ENCODE measurements at places on chromosomes 2 and 18.

DNA sequence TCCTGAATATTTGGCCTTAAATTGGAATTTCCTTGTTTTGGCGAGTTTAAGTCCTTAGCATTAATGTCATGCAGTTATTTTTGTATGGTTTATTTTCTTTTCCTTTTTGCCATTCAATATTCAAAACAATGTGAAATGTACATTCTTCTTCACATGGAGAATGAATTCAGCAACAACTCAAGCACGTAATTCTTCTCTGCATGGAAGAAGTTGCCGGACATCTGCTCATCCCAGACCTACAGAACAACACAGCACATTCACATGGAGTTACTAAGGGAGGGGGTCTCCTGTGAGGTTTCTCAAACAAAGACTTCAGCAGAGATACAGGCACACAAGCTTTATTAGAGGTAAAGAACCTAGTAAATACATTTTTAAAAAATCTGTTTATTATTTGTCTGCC lies 236.8 kb downstream of the SATB2 start:
- no peak for DNase-seq

GRCh38 chr2:53334610-53335009 lies 433.0 kb upstream of the CHAC2 start:
- DNase-seq = no peak

DNA sequence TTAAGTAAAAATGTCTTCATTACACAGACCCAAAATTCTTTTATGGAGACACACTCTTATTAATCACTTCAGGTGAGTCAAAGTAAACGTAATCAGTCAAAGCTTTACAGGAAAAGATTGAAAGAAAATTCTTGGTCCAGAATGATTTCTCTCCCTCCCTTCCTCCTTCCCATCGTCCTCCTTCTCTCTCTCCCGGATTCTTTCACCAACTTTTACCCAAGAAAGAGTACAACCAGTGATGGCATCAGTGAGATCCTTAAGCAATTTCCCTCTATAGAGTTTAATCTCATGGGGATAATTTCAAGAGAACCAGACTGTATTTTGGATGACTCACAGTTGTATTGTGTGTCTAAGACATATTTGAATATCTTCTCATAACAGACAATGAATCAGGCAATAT lies 258.1 kb downstream of the ALK start:
- DNase-seq = no peak

DNA sequence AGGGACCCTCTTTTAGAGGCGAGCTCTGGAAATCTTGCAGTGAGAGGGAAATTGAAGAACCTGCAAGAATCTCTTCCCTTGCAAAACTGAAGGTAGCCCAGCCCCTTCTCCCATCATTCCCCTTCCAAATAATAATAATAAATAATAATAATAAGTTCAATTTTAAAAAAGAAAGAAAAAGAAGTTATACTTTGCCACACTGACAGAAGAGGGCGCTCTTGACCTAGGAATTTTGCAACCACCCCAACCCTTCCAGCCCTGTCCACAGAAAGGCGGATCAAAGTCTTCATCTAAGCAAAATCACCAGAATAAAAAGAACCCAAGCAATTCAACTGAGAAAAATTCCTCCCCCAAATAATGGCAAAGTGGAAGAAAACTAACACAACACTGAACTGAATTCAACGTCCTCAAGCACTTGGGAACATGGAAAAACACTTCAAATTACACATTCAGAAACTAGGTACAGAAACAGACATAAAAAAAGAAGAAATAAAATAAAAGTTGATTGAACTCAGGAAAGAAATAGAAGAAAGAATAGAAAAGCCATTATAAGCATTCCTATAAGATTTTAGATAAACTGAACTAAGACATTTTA lies 98.9 kb upstream of the GLS start:
- peak; percentile 42 for DNase-seq

- DNase-seq = no peak
These were observed 52.2 kb downstream of the GALNT1 start for GRCh38 chr18:35633761-35634160.

- DNase-seq = no peak
These were observed 82.0 kb downstream of the THADA start for GRCh38 chr2:43513796-43514195.

DNA sequence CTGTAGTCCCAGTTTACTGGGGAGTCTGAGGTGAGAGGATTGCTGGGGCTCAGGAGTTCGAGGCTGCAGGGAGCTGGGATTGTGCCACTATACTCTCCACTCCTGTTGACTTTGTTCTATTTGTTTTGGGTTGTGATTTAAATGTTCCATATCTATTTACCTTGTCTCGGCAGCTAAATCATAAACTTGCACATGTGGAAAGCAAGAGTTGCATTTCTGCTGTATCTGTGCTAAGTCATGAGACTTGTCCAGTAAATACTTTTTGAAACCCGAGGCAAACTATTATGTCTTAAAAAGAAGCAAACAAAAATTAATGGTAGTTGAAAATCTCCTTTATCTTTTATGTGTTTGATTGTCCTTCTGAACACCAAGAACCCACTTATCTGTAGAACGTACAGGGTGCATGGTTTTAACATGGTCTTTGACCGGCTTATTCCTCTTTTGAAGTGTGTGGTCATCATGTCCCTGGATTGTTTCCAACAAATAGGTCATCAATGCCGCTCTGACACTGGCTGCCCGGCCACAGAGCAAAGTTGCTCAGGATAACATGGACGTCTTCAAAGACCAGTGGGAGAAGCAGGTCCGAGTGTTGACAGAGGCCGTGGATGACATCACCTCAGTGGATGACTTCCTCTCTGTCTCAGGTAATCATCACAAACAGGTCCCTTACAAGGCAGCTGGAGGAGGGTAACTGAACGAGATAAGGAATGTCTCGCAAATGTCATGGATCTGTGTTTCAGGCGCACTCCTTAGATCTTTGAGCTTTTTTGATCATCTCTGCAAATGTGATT lies 241.1 kb upstream of the LRRTM1 start:
- no peak for DNase-seq

GRCh38 chr2:145033438-145033837 lies 513.5 kb upstream of the ZEB2 start:
- no peak for DNase-seq

GRCh38 chr2:42893047-42893758 lies 100.8 kb upstream of the HAAO start:
- no peak for DNase-seq

- no peak for DNase-seq
These were observed 196.7 kb downstream of the ALPK2 start for GRCh38 chr18:58432050-58432727.

DNA sequence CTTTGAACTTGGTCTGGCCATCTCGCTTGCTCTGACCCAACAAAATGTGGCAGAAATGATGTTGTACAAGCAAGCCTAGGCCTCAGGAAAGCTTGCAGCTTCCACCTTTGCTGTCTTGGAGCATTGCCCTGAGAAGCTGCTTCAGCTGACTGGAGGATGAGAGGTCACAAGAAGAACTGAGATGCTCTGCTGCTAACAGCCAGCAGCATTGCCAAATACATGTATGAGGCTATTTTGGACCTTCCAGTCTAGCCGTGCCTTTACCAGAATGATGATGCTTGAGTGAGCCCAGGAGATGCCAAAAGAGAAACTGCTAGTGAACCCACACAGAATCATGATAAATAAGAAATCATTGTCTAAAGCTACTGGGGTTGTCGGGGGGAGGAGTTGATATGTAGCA lies 13.2 kb upstream of the ITGAV start:
- DNase-seq = peak; percentile 25

DNA sequence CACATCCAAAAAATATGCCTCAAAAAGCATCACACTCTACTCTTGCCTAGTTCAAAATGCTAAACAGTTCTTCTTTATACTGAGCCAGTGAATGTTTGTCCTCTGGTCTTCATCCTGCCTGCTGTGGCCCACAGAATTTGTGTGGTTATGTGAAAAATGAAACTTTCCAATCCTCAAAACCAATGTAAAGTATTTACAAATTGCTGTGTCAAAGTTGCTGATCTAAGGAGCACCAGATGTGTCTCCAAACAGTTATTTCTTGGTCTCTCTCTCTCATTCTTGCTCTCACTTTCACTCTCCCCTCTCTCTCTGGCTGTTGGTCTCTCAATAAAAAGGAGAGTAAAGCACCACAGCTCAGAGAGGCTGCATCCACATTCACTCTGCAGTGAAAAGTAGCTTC lies 23.0 kb downstream of the EPHA4 start:
- DNase-seq = no peak

DNA sequence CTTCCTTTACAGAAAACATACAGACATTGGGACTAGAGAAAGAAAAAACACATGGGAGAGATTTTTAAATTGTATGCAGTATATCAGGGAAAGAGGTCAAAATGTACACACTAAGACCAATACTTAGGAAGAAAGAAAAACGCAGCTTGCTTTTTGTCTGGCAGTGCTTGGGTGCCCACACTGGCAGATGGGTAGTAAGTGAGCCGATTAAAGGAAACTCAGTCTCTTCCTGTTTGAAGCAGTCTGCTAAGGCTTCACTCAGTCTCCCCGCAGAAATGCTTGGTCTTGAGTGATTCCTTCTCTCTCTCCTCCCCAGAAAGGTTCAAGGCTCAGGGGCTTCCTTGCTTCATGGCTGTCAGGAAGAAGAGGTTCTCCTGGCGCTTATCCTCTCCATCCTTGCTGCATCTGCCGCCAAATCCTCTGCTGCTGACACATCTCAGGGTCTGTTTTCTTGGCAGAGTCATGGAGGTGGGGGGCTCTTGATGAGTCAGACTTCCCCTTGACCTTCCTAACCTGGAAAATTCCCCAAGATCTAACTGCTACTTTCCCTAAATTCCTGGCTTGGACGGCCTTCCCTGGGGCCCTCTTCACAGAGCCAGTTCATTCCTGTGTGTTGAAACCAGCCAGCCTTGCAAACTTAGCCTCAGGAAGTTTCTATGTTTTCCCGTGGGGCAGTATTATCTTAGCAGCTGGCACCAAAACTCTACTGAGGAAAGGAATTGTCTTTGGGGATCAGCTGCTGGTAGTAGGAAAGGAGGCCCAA lies 10.5 kb upstream of the TMSB10 start:
- no peak for DNase-seq

DNA sequence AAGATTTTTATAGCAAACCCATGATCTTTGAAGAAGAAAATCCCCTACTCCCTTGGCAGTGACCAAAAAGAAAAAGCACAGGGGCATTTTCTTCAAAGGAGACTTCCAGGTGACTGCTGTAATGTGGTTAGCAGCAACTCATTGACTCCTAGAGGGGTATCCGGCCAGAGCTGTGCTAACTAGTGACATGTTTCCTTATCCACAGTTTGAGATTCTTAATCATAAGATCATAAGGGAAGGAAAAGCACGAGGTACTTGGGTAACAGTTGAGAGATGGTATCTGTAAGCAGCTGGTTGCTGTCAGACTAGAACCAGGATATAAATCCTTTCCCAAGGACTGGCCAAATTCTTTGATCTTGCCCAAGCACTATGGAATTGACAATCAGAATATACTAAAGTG lies 124.7 kb downstream of the MREG start:
- DNase-seq = no peak

DNA sequence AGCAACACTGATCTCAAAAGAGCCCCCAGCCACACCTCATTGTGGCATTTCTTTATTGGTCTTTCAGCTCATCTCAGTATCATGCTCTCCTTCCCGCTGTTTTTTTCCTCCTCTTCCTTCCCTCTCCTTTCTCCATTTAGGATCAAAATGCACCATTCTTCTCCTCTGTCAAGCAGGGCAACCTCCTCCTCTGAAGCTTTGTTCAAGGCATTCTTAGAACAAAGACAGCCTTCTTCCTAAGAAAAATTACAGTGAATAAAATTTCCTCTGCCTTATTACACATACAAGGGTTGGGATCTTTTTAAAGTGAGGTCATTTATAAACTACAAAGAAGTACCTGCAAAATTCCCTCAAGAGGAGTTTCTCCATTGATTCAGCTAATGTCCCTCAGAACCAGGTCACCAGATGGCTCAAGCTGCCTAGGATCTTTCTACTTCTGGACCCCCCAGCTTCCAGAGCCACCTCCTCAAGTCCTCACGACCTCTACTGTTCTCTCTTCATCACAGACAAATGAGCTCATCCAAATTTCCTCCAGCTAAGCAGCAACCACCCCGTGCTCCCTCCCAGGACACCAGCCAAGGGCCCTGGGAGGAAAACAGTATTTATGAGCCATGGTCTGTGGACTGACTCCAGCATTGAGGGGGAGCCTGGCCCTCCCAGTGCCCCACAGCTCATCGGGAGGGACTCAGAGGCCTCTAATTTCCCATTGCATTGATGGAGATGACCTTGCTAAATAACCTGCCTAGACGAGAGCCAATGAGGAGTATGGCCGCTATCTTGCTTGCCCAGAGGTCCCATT lies 18.0 kb downstream of the SFXN5 start:
- DNase-seq = peak; percentile 62

- no peak for DNase-seq
These were observed 38.4 kb downstream of the PELI1 start for GRCh38 chr2:64105670-64106461.

- no peak for DNase-seq
These were observed 19.7 kb downstream of the CYRIA start for GRCh38 chr2:16645775-16646559.

All from Ammon's horn (tissue), 1 donor.